ENCODE measurements at places on chromosomes 5 and 9.

DNA sequence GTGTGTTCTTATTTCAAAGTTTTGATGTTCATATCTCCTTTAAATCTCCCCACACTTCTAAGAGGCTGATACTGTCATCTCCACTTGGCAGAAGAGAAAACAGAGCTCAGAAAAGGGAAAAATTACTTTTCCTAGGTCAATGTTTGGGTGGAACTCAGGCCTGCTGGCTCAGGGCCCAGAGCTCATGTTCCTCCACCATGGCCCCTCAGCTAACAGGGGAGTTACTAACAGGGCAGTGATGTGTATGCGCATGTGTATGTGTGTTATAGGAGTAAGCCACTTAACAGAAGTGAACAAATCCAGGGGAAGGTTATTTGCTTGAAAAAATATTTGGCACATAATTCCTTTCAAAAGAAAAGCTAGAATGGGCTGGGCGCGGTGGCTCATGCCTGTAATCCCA lies 2.5 kb downstream of the C1QTNF2 start:
- no peak for DNase-seq

DNA sequence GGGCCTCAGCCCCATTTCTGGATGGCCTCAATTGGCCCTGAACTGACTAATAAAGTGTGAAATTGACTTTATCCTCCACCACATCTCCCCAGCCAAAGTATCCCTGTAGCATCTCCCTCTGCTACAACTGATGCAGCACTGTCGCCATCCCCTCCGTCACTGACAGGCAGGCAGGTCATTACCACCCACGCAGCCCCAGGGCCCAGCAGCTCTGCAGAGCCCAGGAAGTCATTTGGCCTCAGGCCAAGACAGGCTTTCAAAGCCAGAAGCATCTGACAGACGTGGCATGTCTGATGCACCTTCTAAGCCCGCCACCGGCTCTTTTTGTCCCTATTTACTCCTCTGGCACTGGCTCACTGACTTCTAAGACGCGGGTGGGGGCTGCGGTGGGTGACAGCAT lies 65.3 kb downstream of the ARHGEF37 start:
- DNase-seq: peak; percentile 6

GRCh38 chr5:56561-57290 lies 35.2 kb upstream of the PLEKHG4B start:
- no peak for DNase-seq

DNA sequence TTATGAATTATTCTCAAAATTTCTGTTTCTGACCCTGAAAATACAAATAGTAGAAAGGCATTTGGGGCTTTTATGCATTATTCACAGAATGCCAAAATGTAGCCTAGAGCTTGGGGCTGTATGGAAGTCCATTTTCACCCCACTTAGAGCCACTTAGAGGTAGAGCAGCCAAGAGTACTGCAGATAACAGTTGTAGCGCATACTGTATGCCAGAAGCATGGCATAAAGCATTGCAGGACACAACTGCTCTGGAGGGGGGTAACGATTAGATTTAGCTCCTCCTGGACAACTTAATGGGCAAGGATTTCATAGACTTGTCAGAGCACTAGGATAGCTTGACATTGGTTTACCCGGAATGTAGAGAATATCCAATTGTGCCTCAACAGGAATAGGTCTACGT lies 15.7 kb downstream of the SLC31A1 start:
- no peak for DNase-seq

- no peak for DNase-seq
Measured at GRCh38 chr9:83538172-83538889, at the start of gene FRMD3. TSS of gene FRMD3 (minus strand) at chr9:83538401. CDS start at chr9:83538231, 170 bp downstream.

- DNase-seq: no peak
Measured at GRCh38 chr5:136064510-136064909, 35.7 kb downstream of the TGFBI start.

- DNase-seq: no peak
Measured at GRCh38 chr5:140222416-140222815, 47.4 kb downstream of the CYSTM1 start.

DNA sequence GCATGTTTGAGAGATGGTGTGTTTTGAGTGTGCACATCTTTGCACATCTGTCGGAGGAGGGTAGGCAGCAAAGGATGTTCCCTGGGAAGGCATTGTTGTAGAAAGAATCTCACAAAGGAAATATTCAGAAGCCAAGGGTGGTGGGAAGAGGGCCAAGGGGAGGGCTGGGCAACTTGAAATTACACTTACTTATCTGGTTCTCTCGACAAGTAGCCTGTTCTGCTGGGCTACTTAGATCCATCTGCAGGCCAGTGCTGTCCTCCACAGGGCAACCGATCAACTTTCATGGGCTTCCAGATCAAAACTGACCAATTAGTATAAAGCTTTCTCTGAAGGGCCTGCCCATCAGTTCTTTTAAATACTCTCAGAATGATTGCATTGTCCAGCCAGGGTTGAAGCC lies 495.2 kb downstream of the GADD45G start:
- DNase-seq: no peak

- DNase-seq: no peak
Measured at GRCh38 chr9:109286571-109286977, 34.3 kb downstream of the EPB41L4B start.

DNA sequence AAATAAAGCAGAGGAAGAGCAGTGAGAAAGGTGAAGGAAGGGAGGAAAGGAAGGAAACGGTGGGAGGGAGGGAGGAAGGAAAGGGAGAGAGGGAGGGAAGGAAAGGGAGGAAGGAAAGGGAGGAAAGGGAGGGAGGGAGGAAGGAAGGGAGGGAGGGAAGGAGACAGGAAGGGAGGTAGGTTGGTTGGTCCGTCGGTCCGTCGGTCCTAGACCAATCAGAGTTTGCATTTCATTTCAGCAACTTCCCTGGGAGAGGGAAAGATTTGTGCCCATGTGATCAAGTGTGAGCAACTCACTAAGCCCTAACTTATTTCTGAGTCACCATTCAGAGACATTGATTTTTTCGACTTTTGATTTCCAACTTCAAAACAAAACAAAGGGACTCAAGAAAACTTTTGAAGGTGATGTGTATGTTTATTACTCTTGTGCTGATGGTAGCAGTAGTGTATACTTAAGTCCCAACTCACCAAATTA lies 18.8 kb downstream of the NANS start:
- no peak for DNase-seq

DNA sequence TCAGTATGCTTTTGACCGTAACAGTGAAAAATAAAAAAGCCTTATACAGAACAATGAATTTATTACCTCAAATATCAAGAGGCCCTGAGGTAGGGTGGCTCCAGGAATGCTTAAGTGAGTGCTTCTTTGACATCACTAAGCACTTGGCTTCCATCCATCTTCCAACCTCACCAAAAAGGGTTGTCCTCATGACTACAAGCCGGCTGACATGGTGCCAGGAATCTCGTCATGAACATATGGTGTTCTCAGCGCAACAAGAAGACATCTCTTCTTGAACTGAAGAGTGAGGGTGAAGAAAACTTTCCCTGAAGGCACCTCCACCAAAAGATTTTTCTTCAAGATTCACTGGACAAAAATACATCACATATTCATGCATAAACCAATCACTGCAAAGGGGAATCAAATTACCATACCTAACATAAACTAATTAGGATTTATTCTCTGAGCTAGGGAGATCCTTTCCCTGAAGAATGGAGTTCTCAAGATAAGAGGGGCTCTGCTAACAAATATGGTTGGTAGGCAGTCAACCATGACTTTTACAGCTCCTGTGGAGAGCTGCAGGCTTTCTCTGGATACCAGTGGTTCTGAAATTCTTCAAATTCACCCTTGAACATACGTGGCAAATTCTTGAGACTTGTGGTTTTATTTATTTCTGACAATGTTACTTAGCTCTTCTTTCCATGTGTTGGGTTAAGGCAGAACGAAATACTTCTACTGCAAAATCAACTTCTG lies 49.5 kb downstream of the AGXT2 start:
- DNase-seq: no peak

DNA sequence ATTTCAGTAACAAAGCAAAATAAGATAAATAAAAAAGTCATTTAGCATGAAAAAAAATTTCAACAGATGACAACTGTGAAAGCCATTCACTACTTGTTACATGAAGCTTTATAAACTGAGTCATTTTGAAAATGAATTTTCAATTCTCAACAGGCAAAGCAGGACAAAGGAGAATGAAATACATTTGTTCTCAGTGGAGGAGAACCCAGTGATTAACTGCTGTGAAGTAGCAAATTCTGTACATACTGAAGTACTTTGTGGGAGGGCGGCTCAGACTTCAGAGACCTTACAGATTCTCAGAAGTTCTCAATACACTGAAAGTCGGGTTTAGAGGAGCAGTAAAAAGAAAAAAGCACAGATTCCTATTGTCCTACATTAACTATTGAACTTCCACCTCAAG lies 21.7 kb downstream of the SKIC3 start:
- no peak for DNase-seq

DNA sequence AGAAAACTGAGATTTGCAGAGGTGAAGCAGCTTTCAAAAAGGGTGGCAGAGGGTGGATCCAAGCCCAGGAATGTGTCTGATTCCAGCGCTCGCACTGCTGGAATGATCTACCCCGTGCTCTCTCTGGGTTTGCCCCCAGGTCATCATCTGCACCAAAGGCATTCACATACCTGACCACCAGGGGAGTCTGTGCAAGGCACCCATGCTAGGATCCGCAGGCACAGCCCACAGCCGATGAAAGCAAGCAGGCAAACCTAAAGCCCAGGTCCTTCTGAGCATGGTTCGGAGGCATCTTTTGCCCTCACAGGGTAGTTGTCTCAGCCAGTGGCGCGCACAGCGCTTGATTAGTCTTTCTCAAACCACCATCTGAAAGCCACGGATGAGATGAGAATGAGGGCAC lies 56.6 kb downstream of the TEK start:
- no peak for DNase-seq

- no peak for DNase-seq
Measured at GRCh38 chr5:114822863-114823262, 346.8 kb downstream of the TRIM36 start.

DNA sequence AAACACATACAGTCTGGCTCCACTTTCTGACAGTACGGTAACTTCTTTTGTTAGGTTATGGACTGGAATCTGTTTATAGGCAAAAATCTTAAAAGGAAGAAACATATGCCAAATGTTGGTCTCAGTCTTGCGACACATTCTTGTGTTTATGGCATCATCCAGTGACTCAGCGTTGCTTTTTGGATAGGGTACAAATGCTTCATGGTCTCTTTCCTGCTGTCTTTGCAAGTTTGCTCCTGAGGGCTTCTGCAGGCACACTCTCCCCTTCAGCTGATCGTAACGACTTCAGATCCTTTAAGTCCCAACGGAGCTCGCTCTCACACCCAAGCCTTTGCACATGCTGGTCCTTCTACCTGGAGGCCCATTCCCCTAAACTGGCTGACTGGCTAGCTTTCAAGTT lies 23.6 kb upstream of the TNFSF8 start:
- DNase-seq: no peak

- no peak for DNase-seq
Measured at GRCh38 chr5:73642344-73642743, 16.3 kb downstream of the ARHGEF28 start.

DNA sequence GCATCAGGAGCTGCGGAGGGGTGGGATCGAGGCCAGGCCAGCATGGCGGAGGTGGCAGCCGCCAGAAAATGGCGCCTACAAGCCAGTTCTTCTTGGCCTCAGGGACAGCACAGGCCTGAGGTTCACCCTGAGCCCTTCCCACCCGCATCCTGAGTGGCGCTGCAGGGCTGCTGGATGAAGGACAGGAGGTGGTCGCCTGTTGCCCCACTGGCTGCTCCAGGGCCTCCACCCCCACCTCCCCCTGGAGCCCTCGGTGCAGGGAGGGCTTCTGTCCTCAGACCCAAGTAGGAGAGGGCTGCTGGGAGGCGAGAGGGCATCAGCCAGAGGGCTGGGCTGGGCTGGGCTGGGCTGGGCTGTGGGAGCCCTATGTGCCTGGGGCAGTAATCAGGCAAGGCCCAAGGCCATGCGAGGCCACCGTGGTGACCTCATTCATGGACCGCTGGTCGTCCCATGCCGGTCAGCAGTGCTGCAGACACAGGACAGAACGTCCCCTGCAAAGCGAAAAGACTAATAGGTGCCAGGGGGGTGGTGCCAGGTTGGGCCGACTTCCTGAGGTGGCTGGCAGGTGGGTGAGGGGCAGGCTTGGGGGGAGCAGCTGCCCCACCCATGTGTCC lies 13.8 kb downstream of the GPSM1 start:
- no peak for DNase-seq

DNA sequence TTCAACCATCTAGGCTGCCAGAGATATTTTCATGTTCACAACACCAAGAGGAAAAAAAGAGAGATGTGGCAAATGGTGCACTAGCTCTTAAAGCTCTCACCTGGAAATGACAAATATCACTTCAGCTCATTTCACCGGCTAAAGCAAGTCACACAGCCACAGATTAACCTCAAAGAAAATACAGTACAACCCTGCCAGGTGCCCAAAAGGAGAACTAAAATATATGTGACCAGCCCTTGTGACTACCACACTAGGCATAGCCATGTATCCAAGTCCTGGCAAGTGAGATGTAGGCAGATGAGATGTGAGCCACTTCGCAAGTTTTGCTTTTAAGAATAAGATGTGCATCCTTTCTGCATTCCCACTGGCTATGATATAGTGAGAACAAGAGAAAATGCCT lies 41.4 kb downstream of the AGTPBP1 start:
- no peak for DNase-seq

DNA sequence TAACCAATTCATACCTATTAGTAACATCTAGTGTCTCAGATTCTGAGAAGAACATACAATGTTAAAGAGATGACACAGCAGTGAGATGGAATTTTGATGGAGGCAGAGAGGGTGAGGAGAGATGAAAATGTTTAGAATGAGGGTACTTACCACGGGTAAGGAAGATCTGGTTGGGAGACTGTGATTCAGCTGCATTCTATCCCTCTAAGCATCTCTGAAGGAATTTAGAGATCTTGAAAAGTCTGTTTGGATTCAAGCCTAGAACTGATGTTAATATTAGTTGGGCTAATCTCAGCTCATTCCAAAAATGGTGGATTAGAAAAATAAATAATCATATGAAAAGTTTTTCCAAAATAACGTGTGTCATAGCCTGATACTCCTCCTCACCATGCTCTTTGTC lies 191.5 kb upstream of the CLINT1 start:
- no peak for DNase-seq

- DNase-seq: peak; percentile 73
Measured at GRCh38 chr5:179801304-179802206, 5.1 kb downstream of the MGAT4B start.

GRCh38 chr9:131422241-131422792 lies 28.4 kb downstream of the PRRC2B start:
- DNase-seq: no peak

- DNase-seq: no peak
Measured at GRCh38 chr9:106310782-106311181, 552.2 kb upstream of the ZNF462 start.

GRCh38 chr5:39624890-39625289 lies 200.1 kb upstream of the DAB2 start:
- DNase-seq: no peak

- no peak for DNase-seq
Measured at GRCh38 chr9:79279356-79279755, 292.4 kb upstream of the TLE4 start.
